BE2C (cell line): ENCODE measurements at places on chromosomes 7 and 10.

GRCh38 chr7:108528183-108528712 is 2.3 kb upstream of the PNPLA8 start:
- DNase-seq, result no peak

- DNase-seq, result no peak
Observed at GRCh38 chr7:18597754-18598153, 102.2 kb downstream of the HDAC9 start.

GRCh38 chr7:43905209-43905946 is 1.0 kb downstream of the URGCP start:
- DNase-seq, result peak; percentile 30

GRCh38 chr7:73678862-73679261 is 4.4 kb downstream of the DNAJC30 start:
- no peak for DNase-seq
